GM12892 (cell line): ENCODE measurements at places on chromosomes 3 and 15.

DNA sequence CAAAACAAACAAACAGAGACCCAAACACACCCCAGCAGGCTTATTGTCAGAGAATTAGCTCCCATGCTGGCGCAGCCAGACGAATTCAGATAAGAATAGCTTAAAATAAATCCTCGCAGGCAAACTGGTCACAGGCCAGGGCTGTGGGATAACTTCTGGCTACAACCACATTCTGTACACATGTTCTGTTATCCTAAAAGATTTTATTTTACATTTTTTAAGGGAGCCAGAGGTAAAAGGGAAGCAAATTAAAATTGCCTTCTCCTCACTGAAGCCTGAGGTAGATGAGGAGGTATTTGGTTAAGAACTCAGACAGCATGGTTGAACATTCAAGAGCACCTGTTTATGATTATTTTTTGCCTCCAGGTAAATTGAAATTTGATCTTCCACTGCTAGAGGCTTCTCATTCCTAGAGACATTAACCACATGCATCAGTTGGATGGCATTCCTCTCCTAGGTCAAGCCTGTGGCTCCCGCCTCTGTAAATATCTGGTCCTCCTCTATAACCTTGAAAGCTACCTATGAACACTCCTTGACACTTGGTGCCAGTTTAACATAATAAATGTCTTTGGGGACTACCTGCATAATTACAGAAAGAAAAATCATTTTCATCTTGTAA is 190.3 kb downstream of the SATB1 start:
- no peak for DNase-seq

DNA sequence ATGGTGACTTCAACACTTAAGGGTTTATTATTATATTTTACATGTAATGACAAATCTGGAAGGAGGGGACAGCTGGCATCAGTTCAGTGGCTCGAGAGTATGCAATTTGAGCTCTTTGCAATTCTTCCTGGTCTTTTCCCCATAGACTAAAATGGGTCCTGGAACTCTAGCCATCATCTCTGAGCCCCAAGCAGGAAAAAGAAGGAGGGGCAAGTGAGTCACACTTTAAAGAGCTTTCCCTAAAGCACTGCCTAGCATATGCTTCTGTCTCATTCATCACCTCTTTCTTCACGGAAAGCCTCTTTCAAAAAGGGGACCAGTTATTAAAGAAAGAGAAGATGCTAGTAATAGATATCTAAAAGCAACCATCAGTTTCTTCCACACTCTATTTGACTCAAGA is 466.3 kb downstream of the ZIC1 start:
- no peak for DNase-seq

DNA sequence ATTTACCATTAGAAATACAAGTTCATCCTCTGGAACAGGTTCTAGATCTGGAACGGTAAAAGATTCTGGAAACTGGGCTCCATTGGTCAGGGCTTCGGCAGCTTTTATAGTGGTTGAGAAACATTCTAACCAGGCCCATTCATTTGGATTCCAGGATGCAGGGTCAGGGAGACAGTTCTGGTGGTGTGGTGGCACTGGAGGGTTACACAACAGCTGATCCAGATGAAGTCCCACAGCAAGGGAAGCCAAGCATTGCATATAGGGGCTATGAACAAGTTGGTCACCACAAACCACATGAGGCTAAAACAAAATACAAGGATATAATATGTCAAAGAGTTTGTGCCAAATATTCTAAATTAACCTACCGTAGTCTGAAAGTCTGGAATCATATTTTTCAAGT is 43.0 kb downstream of the FBXL22 start:
- DNase-seq, result no peak

DNA sequence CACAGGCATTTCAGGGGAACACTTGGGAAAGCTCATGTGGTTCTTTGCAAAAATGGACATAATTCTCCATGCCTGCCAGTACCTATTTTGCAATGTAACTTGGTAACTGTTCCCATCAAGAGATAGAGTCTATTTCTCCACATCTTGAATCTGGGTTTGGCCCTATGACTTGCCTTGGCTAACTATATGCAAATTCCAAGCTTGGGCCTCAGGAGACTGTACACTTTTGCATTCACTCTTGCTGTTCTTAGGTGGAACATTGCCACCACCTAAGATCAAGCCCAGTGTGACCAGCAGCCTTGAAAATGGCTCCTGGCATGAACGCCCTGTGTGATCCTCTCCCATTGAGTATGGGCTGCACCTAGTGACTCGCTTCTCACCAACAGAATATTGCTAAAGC is 19.8 kb upstream of the SMAD6 start:
- DNase-seq, result no peak

DNA sequence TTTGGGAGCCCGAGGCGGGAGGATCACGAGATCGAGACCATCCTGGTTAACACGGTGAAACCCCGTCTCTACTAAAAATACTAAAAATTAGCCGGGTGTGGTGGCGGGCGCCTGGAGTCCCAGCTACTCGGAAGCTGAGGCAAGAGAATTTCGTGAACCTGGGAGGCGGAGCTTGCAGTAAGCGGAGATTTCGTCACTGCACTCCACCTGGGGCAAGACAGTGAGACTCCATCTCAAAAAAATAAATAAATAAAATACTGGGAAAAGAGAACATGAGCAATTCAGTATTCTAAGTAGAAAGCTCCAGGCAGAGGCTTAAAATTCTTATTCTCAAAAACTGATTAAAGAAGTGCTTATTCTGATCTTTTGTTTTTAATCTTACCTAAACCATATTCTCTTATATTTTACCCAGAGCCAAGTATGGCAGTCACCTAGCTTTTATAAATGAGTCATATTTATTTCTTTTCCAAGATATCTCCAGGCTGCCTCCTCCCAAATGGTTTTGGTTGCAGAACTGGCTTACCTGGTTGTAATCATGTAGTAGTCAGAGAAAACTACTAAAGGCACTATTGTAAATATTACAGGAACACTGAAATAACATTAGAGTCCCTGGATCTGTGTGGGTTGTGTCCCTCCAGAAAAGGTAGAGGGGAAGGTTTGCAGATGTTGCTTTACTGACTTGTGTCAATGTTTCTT is 45.8 kb upstream of the DYNC1LI1 start:
- DNase-seq, result no peak

DNA sequence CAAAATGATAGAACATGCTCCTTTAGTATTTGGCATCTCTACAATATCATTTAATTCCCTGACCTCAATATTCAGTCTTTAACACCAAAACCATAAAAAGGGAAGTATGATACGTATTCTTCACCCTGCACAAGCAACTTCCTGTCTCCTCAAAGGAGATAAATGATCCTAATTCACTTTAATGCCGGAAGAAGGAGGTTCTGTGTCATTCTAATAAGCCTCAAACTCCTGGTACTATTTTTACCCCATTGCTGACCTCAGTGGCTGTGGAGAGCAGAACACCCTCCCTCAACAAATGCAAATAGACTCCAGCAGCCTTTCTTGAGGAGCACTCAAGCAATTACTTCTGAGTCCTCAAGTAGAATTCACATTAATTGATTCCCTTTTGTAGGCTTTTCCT is 173.3 kb downstream of the TMEM108 start:
- DNase-seq, result peak; percentile 3
